Neural crest cell (in vitro differentiated cells): ENCODE measurements at places on chromosomes 6 and 20.

DNA sequence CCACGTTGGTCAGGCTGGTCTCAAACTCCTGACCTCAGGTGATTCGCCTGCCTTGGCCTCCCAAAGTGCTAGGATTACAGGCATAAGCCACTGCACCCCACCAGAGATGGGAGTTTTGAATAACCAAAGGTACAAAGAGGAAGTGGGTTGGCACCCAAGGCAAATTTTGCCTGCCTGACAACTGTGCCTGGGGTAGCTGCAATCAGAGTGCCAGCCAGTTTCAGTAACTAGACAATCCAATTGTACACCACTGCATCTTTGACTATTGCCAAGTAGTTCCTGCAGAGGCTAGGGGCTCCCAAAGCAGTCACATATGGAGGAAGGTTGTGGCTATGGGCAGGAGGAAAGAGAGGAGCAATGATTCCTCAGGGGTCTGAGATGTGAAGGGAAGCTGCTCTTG is 16.6 kb downstream of the ZC3H12D start:
- DNase-seq: no peak

DNA sequence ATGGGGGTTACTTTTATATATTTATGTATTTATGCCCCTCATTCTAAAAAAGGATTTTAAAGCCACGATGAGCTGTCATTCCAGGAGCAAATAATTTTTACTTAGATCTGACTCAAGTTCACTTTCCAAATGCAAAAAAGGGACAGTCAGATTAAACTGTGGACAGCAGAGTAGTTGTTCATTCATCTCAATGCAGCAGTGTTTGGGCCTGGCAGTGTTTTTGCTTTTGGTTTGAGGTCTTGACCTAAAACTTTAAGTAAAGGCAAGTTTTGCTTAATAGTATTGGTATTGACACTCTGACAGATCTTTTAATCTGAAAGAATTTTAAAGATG is 13.9 kb downstream of the JARID2 start:
- DNase-seq: no peak

DNA sequence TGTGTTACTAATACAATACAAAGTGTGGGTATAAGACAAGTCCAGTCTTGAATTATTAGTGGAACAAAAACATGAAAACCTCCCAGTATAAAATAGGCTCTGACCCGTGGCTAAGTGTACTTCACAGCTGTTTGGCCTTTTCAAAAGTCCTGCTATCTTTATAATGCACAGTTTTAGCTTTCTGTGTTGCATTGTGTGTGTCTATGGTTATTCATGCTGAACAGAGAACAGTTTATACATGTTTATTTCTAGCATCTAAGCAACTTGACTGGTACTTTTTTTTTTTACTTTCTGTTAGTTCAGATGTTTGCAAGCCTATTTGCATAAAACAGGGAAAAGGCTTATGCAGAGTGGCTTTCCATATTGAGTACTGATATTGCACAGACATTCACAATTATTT is 119.2 kb upstream of the CCN2 start:
- DNase-seq: no peak

DNA sequence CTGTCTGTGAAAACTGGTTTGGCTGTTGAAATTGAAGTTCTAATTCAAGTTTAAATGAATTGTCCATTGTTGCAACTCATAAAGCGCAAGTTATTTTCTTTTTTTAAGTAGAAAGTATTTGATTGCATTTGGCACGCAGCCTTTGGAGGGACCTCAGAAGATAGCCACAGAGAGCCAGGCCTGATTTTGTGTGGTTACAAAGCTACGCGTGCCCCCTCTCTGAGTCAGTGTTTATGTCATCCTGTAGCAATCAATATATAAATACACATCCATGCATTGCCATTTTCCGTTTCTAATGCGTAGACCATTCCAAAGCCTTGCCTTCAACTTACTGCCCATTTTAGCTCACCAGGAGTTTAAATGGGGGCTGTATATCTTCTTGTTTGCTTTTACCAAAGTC is 173.2 kb downstream of the TMEM242 start:
- DNase-seq: no peak

DNA sequence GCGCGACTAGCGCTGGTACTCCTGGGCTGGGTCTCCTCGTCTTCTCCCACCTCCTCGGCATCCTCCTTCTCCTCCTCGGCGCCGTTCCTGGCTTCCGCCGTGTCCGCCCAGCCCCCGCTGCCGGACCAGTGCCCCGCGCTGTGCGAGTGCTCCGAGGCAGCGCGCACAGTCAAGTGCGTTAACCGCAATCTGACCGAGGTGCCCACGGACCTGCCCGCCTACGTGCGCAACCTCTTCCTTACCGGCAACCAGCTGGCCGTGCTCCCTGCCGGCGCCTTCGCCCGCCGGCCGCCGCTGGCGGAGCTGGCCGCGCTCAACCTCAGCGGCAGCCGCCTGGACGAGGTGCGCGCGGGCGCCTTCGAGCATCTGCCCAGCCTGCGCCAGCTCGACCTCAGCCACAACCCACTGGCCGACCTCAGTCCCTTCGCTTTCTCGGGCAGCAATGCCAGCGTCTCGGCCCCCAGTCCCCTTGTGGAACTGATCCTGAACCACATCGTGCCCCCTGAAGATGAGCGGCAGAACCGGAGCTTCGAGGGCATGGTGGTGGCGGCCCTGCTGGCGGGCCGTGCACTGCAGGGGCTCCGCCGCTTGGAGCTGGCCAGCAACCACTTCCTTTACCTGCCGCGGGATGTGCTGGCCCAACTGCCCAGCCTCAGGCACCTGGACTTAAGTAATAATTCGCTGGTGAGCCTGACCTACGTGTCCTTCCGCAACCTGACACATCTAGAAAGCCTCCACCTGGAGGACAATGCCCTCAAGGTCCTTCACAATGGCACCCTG is 1.6 kb downstream of the TPBG start:
- DNase-seq: peak; percentile 44

GRCh38 chr6:100880149-100880852 is 828 bp downstream of the ASCC3 start:
- no peak for DNase-seq

DNA sequence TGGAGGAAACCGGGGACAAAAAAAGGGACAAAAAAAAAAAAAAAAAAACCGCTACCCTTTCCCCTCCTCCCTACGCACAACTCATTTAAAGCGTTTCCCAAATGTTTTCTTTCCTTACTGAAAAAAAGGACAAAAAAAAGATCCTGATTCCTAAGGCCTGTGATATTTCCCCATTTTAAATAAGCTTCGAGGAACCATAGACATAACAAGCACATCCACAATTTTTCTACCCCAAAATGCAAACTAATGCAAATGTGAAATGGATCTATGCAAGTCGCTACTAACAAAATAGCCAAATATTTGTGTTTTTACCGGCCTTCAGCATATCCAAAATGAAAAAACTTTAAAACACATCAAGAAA is 1.4 kb upstream of the ZNF217 start:
- no peak for DNase-seq
